CD4-positive, alpha-beta T cell treated with Interleukin-2 at 100 ng/mL for 4 hours (primary cell): ENCODE measurements at places on chromosomes 3 and 15.
A peak's percentile ranks its signal among the peaks of the same experiment; 100 is the strongest.

DNA sequence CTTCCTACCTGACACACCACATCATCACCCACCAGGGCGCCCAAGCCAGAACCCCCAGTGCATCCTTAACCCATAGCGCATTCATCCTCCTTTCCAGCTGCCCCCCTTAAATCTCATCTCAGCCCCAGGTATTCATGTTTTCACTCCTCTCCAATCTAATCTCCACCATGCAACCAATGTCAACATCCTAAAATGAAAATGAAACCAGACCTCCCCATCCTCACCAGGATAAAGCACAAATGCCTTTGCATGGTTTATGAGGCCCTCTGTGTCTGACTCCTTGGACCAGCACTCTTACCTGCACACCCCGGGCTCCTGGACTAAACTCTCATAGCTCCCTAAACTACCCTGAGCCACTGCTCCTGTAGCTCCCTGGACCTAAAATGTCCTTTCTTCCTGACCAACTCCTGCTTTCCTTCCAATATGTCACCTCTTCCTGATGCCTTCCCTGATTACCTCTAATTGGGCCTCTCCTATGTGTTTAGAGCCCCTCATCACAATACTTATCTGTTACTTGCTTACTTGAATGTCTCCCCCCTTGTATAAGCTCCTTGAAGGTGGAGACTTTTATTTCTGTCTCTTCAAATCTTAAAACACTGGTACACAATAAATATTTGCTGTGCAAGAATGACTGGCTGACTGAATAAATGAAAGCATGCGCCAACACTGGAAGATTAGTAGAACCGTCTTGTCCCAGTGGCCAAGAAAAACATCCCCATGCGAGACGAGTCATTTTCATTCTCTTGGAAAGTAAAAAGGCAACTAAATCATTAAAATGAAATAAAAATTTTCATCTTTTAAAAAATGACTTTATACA lies 142.5 kb downstream of the XXYLT1 start:
- no peak for DNase-seq

- DNase-seq = peak; percentile 38
Observed at GRCh38 chr3:130850044-130850797, 43.7 kb upstream of the ATP2C1 start.

GRCh38 chr3:150135287-150135721 lies 164.6 kb upstream of the PFN2 start:
- DNase-seq = no peak

- DNase-seq = peak; percentile 58
Observed at GRCh38 chr15:83248151-83249029, 36.1 kb downstream of the BNC1 start.

DNA sequence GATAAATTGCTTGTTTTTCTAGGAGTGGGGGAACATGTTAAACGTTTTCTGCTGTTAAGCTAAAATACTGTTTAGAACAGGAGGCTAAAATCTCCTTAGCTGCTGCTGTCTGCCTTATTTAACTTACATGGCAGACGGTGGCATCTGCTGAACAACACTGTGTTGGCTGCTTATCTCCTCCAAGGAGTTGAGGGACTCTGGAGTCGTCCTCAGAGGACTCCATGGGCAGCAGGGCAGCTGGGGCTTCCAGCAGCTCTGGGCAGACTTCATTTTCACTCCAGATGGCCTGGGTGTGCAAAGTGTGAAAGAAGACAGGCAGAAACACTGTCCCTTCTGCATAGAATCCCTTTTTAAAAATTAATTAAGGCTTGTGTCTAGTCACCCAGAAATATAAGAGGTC lies 52.9 kb upstream of the NUDT16 start:
- DNase-seq = no peak

DNA sequence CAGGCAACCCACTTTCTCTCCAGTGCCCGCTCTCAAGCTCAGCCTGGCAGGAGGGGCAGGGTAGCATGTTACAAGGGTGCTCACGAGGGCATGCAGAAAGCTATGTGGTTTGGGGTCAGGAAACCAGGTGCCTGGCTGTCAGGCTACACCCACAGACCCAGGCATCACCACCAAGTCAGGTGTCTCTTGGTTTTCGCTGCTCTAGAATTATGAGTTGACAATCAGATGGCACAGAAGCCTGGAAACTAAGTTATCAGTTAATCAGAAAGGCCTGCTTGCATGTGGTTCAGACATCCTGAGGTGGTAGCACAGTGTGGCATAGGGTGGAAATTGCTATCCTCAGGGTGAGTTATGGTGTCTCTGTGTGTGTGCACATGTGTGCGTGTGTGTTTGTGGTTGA lies 16.2 kb upstream of the CCR9 start:
- DNase-seq = peak; percentile 76

DNA sequence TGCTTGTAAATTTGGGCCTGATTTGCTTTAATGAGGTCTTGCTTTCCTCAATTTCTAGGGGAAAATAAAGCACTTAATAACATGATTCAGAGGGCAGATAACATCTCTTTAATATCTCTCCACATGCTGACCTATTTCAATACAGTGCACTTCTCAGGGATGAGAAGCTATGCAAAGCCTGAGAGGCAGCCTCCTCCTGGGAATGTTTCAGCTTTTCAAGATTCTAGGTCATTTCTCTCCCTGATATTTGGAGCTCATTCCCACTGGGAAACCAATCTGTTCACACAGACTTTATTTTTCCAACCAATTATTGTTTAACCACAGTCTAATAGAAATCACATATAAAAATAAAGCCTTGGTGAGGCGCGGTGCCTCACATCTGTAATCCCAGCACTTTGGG lies 67.0 kb upstream of the LSAMP start:
- no peak for DNase-seq

- DNase-seq = peak; percentile 61
Observed at GRCh38 chr3:119294696-119295671, 801 bp downstream of the ARHGAP31 start.

DNA sequence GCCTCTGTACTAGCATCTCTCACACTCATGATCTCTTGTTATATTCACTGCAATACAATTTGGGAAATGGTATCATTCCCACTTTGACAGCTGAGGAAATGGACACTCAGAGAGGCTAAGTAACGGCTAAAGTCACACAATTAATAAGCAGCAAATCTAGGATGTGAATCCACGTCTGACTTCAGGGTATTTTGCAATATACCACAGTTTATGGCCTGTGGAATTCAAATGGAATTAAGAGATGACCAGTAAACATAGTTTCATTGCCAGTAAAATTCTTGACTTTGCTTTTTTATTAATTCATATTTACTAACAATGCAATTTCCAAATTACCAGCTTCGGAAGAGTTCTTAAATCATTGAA lies 61.1 kb downstream of the CCNL1 start:
- DNase-seq = no peak

DNA sequence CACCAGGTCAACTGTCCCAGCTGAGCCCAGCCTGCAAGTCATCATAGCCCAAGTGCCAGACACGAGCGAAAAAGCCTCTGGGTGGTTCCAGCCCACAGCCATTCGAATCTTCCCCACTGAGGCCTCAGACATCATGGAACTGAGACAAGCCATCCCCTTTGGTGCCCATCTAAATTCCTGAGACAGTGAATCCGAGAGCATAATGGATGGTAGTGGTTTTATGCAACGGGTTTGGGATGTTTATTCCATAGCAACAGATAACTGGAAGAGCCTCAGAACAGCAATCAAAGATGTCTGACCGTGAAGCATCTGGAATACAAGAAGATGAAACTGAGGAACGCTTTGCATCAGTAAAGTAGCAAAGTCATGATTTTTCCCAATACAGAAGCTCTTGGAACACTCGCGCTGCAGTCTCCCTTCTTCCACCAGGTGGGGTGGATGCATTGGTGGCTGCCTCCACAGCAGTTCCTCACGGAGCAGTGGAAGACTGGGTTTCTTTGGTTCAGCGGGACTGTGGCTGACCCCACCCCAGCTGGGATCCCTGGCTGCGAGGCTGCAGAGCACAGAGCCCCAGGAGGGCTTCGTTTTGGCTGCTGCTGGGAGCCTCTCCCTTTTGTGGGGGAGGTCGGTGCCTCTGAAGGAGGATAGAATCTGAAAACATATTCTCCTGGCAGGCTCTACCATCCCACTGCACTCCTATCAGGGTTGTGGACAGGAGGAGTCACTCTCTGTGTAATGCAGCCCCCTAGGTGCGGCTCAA lies 26.4 kb upstream of the PDE8A start:
- peak; percentile 33 for DNase-seq

DNA sequence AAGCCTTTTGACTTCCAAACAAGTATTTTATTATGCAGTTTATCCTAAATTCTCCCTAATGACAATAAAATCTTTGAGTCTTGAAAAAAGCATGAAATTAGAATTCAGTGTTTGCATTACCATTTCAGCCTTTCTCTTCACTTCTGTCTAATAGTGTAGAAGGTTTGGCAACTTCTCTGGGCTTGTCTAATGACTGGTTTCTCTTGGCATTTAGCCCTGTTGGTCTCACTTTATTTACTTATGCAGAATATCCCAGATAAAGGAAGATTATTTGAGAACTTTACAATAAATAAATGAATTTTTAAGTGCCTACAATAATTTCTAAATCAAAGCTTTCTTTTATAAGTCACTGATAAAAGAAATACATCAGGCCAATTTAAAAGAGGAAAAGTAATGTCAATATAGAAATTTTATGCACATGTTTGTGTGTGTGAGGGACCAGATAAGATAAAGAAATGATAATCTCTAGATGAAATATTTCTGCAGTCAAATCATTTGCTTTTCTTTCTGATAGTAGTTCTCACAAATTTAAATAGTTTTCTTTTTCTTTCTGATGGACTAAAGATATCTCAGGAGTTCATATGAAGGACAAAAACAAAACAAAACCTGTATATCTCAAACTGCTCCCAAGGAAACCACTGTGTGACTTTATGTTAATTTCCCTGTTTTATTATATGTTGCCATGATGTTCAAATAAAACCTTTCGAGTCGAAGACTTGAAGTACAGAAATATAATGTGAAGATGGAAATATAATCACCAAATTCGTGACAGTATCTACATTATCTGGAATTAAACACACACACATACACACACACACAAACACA lies 533.1 kb upstream of the CBLB start:
- no peak for DNase-seq

GRCh38 chr3:143249014-143249413 lies 129.4 kb downstream of the CHST2 start:
- DNase-seq = no peak

GRCh38 chr15:65979316-65979715 lies 110.0 kb downstream of the RAB11A start:
- no peak for DNase-seq

DNA sequence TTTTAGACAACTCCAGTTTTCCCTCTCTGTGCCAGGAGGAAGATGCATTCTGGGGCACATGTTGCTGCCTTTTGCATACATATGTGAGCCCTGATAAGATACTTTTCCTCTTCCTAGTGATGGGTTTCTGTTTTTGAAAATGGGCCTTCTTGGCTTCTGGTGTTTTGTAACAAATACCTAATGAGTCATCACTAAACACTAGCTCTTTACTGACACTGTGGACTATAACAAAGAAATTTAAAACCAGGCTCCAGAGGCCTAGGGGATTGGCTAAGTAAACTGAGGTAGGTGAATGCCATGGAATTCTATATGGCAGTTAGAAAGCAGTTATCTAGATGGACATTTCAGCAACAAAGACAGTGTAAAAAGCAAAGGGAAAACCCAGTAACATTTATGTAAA lies 93.4 kb upstream of the NR2E3 start:
- DNase-seq = no peak

DNA sequence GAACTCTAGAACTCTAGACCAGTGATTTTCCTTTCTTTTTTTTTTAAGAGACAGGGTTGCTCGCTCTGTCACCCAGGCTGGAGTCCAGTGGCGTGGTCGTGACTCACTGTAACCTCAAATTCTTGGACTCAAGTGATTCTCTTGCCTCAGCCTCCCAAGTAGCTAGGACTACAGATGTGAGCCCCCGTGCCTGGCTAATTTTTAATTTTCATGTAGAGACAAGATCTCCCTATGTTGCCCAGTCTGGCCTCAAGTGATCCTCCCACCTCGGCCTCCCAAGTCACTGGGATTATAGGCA lies 359.6 kb downstream of the SHQ1 start:
- DNase-seq = no peak

GRCh38 chr3:16290007-16290826 lies 25.2 kb downstream of the OXNAD1 start:
- peak; percentile 77 for DNase-seq

DNA sequence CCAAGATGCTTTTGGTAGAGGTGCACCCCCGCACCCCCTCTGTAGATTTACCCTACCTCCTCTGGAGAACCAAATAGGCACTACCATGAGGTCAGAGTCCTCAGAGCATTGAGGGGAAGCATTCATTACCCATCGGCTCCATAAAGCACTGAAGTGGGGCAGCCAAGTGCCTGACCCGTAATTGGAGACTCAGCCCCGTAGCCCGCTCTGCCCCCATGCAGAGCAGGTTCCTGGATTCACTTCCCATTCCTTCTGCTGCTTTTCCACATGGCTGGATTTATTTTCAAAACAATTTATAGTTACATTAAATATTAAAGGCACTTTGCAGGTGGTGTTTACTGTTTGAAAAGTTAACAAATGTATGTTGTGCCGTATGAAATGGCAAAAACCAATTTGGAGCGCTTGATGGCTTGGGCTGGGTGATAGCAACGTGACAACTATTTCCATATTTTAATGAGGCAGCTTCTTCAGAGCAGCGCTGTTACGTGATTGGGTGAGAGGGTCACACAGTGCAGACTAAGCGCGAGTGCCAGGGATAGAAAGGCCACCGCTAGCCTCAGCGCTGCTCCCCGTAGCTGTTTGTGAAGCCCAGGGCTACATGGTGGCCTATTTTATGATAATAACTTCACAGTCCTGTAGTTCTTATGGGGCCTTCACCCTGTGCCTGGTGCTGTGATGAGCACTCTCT lies 373.8 kb upstream of the PROK2 start:
- DNase-seq = no peak

DNA sequence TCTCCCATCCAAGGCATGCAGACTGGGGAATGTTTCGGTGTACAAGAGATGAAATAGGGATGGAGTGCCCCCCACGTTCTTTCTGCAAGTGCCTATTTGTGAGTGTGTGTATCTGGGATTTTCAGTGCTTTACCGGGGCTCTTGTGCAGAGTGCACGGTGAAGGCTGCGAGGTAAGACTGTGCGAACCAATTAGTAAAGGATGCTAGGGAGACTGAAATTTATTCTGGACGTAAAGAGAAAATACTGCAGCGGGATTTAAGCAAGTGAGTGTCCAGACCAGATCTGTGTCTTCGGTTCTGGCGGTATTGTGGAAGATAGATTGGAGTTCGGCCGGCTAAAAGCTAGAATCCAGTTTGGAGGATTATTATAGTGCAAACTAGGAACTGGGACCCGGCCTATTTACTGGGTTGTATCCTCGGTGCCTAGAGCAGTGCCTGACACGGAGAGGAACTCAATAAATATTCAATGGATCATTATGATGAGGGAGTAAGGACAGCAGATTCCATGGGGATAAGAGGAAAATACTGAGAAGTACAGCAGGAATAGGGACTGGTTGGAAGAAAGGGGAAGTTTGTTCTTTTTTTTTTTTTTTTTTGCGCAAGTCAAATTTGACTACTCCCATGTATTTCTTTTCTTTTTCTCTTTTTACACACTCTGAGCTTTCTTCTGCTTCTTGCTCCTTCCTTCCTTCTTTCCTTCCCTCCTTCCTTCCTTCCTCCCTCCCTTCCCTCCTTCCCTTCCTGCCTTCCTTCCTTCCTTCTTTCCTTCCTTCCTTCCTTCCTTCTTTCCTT lies 580 bp upstream of the MAGEF1 start:
- DNase-seq = no peak

GRCh38 chr3:18812316-18812715 lies 336.0 kb upstream of the KCNH8 start:
- no peak for DNase-seq
